Uterus (tissue), 4 donors: ENCODE measurements at places on chromosomes 7 and 10.

GRCh38 chr10:97090035-97090434 lies 95.7 kb downstream of the SLIT1 start:
- no peak for DNase-seq

GRCh38 chr7:25780904-25781303 lies 371.1 kb upstream of the NFE2L3 start:
- DNase-seq: no peak

DNA sequence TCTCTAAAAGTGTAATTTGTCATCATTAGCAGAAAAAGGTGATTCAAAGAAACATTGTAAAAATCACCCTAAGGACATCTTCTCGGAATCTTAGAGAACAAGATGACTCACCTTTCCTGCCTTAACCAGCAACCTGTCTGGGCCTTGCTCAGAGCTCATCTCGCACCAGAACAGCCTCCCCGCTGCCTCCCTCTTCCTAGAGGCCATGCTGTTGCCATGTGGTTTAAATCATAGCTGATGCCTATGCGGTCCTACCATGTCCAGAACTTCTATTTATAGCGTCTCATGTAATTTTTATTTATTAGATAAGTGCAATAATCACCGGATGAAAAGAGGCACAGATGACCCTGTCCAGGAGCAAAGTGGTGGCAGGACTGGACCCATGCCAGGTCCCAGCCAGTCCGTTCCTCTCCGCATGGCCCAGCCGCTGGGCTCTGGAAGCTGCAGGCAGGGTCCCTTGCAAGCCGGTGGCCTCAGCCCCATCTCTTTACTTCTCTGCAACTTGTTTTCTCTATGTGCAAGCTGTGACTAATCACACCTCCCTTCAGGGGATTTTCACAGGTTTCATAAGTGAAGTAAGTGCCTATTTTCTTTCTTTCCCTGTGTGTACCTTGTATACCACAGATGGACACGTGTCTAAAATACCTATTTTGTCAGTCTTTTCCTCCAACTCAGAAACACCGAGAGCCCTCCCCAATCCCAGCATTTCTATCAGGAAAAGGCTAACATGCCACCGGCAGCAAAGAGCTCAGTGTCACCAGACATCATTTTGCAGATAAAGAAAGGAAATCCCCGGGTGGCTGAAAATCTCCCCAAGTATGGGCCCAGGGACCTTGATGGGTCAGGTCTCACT lies 27.1 kb downstream of the KLF6 start:
- no peak for DNase-seq

- no peak for DNase-seq
Measured at GRCh38 chr7:13276977-13277376, 589.5 kb downstream of the ARL4A start.

DNA sequence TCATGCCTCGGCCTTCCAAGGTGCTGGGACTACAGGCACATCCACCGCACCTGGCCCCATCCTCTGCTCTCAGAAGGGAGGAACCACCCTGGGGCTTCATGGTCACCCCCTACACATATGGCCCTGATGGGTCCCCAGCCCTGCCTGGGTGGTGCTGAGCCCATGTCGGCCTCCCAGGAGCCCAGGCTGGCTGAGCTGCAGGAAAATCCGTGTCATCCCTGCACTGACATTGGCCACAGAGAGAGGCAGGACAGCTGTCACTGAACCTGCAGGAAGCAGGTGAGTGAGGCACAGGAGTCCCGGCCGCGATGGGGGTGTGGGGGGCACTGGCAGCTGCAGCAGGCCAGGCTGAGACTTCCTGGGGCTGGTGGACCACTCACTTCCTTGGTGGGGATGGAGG lies 8.0 kb downstream of the GRIFIN start:
- DNase-seq: no peak

GRCh38 chr7:36048141-36048901 lies 104.7 kb upstream of the EEPD1 start:
- peak; percentile 51 for DNase-seq

- DNase-seq: no peak
Measured at GRCh38 chr7:123944395-123944794, 19.4 kb downstream of the SPAM1 start.

DNA sequence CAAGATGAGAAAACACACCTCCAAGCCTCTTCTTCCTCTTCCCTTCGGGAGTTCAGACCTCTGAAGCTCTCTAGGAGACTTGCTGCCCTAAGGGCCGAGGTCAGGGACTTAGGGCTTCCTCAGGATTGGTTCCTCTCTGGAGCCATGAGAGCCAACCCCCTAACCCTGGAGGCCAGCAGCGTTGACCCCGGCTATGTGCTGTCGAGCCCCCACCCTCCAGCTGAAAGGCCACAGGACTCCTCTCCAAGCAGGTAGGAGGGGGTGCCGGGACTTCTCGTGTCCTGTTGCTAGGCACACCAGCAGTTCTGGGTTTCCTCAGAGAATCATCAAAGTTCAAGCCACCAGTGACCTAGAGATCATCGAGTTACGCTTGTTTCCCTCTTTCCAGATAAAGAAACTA lies 87.4 kb downstream of the ARHGAP22 start:
- DNase-seq: no peak
